ENCODE measurements at places on chromosomes 5 and 9.

- DNase-seq, result no peak
Measured at GRCh38 chr5:177066224-177066623, 20.5 kb upstream of the FGFR4 start.

DNA sequence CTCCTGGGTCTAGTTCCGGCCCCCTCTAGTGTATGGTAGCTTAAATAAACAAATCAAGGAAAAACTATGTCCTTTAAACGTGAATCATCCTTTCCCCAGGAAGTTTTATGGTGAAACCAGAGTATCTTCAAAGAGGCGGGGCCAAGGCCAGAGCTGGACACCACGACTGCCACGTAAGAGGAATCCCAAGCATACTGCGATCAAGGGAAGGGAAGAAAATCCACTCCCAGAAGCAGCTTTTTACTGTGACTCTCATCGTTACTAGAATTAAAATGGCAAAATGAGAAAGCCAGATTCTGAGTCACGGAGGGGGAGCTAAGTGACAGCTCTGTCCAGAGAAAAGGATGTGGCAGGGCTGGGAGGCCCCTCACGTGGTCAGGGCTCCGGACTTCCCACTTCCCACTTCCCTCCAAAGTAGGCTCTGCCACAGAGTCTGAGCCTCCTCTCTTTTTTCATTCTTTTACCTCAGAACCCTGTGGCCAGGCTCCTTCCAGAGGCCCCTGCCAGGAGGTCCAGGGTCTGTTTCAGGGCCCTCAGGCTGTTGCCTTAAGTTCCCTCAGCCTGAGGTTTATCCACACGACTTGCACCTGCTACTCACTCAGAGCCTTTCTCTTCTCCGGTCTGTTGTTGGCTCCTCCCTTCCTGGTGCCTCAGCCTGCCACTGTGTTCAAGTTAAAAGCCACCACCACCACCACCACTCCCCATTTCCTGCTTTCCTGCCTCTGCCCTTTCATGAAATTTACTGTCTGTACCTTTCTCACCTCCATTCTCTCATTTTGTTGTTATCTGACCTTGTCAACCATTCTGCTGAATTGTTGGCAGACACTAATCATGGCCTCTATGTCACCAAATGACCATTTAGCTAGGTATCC lies 1.4 kb upstream of the GLRX start:
- DNase-seq, result no peak

- DNase-seq, result no peak
Measured at GRCh38 chr9:86846656-86847055, 100.7 kb downstream of the GAS1 start.

- no peak for DNase-seq
Measured at GRCh38 chr9:92961627-92962302, 14.4 kb downstream of the FGD3 start.

DNA sequence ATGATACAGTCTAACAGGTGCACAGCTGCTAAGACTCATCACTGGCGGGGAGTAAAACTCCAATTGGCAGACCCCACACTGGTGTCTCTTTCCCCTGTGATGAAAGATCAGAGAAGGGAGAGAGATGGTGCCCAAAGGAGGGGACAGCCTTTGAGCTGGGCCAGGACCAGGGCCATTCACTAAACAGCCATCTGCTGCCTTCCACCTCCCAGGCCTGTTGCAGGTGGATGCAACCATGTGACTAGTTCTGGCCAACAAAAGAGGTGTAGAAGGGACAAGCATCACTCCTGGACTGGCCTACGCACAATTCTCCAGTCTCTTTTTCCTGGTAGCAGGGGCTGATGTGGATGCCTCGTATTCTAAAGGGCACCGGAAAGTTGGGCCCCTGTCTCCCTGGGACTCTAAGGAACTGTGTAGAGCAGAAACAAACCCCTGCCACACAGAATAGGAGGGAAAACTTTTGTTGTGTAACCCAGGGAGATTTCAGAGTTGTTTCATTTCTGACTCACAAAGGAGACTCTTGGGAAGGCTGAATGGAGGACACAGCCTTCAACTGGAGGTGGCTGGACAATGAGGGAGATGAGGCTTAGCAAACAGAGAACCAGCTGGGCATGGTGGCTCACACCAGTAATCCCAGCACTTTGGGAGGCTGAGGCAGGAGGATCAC lies 26.9 kb downstream of the TNIP1 start:
- no peak for DNase-seq

DNA sequence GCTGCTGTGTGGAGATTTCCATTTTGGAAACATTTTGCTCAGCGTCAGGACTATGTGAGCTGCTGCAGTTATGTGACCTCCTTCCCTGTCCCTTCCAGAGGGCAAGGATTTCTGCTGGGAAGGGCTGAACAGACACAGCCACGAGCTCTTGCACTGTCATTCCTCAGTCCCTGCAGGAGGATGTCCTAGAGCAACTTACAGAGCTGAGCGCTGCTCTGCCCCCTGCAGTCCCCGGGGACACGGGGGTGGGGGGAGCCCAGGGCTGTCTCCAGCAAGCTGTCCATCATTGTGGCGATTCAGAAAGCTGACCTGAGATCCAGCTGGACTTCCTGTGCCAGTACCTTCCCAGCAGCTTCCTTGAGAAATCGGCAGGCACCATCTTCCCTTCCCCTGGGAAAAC lies 28.0 kb upstream of the MAP1B start:
- no peak for DNase-seq

DNA sequence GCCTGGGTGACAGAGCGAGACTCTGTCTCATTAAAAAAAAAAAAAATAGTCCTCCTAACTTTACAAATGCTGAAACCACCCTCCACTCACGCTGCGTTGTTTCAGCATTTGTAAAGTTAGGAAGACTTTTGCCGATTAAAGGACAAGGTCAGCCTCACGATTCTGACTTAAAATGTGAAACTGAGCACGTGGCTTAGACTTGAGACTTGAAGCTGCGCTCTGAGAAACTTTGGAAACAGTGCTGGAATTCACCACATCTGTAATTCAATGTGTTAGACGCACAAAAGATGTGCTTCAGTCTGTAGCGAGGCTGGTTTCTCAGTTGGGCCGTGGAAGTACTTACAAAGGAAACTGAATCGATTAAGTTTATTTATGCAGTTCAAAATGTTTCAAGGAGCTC lies 25.0 kb upstream of the LAMC3 start:
- no peak for DNase-seq

Measured in cerebellar nuclear complex (tissue), 1 donor.